ENCODE measurements at places on chromosomes 11 and 22. TPM values are rescaled to one million over a fixed set of nuclear protein-coding genes. Genes with fewer than 3 reads are reported as not detected.

DNA sequence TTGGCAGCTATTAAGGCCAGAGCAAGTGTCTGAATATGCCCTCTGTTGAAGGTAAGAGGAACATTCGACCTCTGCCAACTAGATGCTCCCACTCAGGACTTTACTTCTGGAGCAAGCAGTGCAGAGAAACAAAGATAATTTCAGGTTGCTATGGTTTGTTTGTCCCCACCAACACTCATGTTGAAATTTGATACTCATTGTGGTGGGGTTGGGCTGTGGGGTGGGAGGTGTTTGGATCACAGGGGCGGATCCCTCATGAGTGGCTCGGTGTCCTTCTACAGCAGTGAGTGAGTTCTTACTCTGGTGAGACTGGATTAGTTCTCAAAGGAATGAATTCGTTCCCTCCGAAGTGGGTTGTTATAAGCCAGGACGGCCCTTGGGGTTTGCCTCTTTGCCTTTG is 12.0 kb downstream of the OR8A1 start:
- no peak for DNase-seq

- DNase-seq = no peak
These were observed 114.4 kb downstream of the CADM1 start for GRCh38 chr11:115389790-115390189.

The TH gene
- not detected for total RNA-seq

DNA sequence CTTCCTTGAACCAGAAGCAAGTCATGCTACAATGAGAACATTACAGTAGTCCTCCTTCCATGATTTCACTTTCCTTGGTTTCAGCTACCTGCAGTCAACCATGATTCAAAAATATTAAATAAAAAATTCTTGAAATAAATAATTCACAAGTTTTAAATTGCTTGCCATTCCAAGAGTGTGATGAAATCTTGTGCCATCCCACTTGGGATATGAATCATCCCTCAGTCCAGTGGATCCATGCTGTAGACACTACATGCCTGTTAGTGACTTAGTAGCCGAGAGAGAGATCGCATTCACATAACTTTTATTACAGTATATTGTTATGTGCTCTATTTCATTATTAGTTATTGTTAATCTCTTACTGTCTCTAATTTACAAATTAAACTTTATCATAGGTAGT is 6.0 kb downstream of the HOATZ start:
- no peak for DNase-seq

The AGBL2 gene
- total RNA-seq = not detected
